Right hindlimb (tissue), 1 donor: ENCODE measurements at places on chromosomes 16 and 17.

DNA sequence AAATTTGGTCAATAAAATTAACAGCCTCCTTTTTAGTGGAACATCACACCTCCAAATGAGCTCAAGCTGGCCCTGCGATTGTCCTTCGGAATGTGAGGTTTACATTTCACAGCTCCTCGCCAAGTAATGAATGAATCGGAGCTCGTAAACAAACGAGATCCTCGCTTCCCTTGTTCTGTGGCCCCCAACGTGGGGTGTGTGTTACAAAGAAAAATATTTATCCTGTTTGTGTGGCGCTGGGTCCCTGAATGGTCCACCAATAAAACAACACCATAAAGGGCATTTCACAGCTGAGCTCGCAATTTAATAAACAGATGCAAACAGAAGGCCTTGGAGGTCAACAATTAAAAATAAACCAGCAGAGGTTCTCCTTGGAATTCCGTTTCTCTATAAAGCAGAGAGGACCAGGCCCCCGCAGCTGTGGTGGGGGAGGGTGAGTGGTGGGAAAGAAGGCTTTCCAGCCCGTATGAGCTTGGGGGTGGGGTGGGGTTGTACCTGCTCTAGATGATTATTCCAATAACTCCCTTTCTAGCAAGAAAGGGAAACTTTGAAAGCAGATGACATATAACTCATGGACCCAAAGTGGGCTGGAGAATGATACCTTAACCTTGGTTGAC is 393.9 kb upstream of the SALL1 start:
- no peak for DNase-seq

GRCh38 chr17:60277258-60277657 is 114.7 kb downstream of the USP32 start:
- DNase-seq, result no peak

DNA sequence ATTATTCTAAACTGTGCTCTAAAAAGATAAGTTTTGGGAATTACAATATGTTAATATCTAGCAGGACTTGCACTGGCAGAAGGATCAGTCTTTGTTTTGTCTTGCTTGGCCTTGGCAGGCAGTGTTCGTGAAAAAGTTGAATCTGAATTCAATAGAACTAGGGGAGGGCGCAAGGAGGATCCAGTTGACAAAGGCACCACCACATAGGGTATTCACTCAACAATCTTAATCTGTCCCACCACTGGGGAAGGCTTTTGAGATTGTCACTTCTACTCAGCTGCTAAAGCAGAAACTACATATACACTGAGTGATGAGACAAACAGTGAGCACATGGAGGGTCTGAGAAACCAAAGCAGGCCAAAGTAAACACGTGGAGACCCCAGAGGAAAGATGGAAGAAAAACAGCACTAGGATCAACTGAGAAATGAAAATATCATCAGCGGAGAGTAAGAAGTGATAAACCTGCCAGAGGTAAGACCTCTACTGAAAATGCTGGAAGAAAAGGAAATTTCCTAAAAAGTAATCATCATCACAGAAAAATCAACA is 2.4 kb downstream of the AMFR start:
- no peak for DNase-seq

DNA sequence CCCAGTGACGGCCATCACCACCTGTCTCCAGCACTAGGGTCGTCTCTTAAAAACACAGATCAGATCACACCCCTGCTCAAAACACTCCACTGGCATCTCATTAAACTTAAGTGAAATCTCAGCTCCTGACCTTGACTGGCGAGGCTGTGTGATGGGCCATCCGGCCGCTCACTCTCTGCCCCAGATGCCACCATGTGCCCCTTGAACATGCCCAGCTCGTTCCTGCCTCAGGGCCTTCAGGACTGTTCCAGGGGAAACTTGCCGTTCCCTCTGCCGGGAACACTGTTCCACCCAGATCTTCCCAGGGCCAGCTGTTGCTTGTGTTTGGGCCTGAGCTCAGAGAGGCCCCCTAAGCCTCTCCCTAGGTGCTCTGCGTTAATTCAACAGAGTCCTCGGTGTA is 39.4 kb downstream of the RPH3AL start:
- no peak for DNase-seq

DNA sequence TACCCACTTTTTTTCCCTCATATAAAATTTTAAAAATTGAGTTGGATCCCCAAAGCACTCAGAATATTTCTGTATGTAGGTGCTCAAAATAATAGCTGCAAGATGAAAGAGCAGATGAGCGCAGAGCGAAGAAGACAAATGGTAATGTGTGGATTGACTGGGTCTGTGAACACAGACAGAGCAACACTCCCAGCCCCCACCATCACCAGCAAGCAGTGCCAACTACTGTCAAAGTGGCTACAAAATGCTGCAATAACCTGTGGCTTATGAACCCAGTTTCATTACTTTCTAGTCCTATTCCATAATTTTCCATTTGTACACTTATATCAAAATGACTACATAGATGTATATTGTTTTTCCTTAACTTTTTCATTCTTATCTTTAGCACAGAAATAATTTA is 137.2 kb downstream of the MYO1D start:
- no peak for DNase-seq
